ENCODE measurements at places on chromosomes 5 and 9. TPM values are rescaled to one million over a fixed set of nuclear protein-coding genes. Genes with fewer than 3 reads are reported as not detected.

GRCh38 chr9:16816011-16816410, 54.5 kb downstream of the BNC2 start:
- DNase-seq, result no peak

GRCh38 chr9:108511307-108511706, 344.5 kb downstream of the ACTL7B start:
- no peak for DNase-seq

DNA sequence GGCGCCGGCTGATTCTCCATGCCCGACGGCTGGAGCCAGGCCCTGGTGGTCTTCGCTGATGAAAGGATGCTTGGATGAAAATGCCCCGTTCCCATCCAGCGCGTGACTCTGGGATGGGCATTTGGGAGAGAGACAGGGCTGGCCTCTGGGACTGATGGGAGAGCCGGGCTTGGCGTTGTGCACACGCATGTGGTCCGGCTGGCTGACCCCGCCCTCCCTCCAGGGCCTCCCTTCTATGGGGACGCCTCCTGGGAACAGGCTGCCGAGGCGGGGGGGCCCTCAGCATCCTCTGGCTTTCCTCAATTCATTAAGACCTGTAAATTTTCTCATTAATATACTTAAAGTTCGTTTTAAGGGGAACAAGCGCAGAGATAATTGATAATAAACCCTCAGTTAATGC, 36.8 kb downstream of the UNC5A start:
- no peak for DNase-seq

DNA sequence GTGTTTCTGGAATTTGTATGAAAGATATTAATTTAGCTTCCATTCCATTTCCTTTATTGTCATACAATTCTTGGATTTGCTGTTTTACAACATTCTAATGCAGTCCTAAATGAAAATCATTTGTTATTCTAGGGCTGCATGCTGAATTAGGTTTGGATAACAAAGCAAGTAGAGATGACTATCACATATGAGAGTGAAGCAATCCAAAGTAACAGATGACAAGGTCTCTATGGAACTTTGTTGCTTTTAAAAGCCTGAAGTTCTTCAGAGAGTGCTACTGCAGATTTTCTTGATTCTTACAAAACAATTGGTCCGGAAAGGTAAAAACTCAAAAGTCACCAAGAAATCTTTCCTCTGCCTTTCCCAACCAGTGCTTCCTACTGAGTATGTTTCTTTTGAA, 56.9 kb upstream of the VCAN start:
- DNase-seq, result no peak

GRCh38 chr9:137978262-137978714, 100.7 kb downstream of the CACNA1B start:
- DNase-seq, result no peak

DNA sequence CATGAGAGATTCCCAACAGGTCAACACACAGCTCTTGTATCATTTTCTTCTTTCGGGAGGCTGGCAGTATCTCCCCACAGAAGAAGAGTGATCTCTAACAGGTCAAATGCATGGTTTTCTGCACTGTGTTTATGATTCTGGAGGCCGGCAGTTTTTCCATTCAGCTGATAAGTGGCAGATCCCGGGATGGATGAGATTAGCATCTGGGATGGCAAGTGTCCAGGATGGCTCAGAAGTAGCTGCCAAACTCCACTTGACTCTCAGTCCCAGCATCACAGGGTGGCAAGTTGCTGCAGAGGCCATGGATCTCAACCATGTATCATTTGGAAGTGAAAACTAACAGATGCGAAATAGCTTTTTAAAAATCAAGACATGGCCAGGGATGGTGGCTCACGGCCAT, 97.8 kb upstream of the SLC44A1 start:
- no peak for DNase-seq

GRCh38 chr5:51302343-51302742, 80.9 kb upstream of the ISL1 start:
- no peak for DNase-seq

- no peak for DNase-seq
Observed at GRCh38 chr5:8560776-8561175, 691.8 kb downstream of the MTRR start.

DNA sequence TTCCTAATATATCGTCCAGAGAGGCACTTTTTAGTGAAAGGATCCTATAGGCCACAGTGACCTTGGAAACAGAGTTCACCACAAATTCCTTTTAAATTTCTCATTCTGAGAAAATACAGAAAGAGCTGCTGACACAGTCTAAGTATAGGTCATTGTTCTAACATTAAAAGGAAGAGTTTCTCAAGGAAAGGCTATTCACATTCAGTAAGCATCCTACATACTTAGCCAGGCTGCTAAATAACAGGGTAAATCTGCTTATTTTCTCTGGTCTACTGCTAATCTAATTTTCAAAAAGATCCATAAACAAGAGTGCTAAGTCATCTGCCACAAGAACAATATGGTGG, 313.7 kb downstream of the PDE4D start:
- DNase-seq, result no peak

- DNase-seq, result no peak
Observed at GRCh38 chr9:9945966-9946365, 666.8 kb downstream of the PTPRD start.

DNA sequence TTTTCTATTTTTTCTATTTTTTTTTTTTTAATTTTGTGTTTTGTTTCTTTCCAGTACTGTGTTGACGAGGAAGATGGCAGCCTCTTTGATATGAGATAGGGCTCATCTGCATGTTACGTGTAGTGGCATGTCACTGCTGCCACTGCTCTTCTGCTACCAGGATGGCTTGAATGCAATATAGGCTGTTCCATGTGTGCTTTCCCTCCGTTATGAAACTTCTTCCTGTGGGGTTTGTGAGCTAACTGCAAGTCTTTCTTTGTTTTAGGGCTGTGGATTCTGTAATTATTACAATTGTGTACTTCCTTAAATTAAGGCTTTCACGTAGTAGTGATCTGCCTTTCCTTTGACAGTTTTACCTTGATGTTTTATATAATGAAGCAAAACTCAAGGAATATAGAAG, 184.6 kb downstream of the KDM4C start:
- no peak for DNase-seq

DNA sequence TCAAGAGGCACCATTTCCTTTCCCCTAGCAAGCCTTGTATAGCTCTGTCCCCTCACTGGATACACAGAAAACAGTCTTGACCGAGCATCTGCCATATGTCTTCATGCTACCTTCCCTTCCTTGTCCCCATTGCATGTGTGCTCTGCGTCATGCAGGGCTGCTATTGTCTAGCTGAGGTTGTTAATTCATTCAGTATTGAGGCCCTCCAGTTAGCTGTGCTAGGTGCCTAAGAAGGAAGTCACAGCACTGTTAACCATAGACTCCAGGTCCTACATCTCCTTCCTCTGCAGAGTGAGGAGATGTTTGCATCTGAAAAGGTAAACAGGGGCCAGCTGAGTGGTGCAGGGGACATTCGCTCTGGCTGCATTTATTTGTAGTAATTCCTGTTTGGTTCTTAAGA, 48.2 kb downstream of the SLC1A3 start:
- no peak for DNase-seq

DNA sequence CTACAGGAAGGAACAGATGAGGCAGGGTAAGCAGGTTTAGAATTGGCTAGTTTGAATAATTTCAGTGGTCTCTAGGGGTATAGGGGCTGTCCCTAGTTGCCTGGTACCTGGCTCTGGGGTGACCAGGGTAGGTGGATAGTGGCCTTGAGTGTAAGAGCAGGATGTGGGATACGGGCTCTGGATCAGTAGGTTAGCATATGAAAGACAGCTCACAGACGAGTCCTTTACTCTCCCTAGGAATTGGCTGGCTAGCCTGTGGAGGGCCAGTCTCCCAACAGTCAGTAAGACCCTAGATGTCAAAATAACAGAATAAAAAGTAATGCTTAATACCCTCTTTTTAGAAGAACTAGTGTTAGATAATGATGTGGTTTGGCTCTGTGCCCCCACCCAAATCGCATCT, 16.6 kb upstream of the C9orf152 start:
- no peak for DNase-seq

DNA sequence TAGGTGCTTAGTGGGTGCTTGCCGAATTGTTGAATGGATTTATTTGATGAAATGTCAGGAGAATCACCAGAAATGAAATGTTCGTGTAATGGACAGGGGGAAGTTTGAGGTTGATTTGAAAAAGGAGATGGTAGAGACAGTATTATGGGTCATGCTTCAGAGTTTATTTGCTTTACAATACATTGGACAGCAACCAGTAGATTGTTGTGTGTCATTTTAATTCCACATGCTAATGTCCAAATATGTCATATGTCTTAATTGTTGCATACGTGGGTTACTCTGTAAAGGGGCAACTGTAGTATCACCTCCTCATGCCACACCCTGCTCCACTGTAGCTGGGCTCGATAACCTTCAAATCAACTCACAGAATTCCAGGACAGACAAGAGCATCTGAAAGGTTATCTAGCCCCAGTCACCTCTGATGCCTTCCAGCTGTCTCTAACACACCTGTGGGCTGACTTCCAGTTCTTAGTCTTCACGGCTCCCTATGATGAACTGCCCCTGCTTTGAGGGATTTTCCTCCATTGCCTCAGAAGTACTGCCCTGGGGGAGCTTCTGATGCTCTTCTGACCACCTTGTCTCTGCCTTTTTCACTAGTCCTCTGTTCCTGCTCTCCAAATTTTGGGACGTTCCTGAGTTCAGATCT, 1.7 kb downstream of the PDCD1LG2 start:
- no peak for DNase-seq

DNA sequence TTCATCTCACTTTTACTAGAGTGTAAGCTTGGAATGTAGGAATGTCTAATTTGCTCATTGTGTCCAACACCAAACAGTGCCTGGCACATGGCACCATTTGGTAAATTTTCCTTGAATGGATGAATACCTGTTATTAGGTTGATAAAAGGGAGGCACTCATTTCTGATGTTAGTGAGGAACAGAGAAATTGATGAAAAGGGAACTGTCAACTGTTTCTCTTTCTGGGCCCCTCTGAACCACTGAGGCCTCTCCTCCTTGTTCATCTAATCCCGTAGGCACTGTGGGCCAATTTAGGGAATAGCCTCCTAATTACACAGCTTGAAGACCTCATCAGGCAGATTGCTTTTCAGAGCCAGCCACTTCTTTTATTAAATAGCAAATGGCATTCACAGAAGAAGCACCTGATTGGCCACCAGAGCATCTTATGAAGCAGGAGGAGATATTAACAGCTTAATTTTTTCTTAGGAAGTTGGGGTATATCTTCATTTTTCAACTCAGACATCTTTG, 22.6 kb downstream of the MRRF start:
- no peak for DNase-seq

ENHO gene
- 1.8 TPM for total RNA-seq

LYRM7 gene
- total RNA-seq, result 15.8 TPM

LVRN gene
- total RNA-seq, result 2.6 TPM

IL13 gene
- total RNA-seq, result 0.33 TPM

Measured in breast epithelium (tissue), 4 donors.